ENCODE measurements at places on chromosomes 1 and 21.
A peak's percentile ranks its signal among the peaks of the same experiment; 100 is the strongest.

GRCh38 chr21:37032877-37033471, 26.5 kb downstream of the RIPPLY3 start:
- DNase-seq = no peak

GRCh38 chr1:34655875-34656240, 99.0 kb upstream of the GJB5 start:
- no peak for DNase-seq

DNA sequence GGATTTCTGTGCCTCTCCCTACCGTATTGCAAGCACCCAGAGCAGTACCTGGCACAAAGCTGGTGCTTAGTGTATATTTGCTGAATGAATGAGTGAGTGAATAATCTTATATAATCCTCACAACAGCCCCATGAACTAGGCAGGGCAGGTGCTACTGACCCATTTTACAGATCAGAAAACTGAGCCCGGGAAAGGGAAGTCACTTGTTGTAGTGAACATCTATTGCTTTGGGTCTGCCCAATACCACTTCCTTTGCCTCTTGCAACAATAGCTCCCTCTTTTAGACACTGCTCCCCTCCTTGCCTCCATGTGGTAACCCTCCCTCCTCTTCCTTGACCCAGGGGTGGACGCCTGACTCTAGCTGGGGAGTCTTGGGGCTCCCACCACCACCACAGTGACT, 3.1 kb downstream of the CDCP2 start:
- no peak for DNase-seq

DNA sequence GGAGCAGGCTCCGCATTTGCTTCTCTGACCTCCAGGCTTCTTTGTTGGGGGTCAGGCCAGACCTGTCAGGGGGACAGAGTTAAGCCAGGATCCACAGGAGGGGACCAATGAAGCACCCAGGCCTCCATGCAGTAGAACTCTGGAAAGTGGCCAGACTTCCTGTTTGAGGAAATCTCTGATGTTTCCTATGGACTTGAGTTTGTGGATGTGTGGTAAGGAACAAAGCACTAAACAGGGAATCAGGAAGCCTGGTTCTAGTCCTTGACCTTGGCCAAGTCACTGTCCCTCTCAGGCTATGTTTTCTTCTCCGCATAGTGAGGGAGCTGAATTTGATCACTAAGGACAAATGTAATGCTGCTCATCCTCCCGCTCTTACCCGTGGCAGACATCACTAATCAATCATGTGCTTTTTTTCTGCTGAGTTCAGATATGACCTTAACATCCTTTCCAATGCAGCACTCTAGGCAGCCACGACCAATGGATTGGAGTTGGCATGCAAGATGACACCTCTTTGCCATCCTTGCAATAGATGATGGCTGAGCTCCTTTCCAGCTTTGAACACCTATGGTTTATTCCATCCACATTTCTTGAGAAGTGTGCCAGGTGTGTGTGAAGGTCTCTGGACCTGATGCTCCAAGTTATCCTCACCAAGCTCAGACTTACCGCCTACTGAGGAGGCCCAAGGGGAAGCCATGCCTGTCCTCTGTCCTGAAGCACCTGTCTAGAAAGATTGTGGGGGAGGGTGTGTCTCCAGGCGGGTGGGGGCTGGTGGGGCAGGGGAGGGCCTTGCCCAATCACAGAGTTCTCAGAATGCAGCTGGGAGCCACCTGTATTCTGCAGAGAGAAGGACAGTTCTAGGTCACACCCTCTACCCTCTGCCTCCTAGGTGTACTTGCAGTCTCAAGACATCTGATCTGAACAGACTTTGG, 9.9 kb downstream of the SH2D2A start:
- DNase-seq = no peak

- no peak for DNase-seq
Observed at GRCh38 chr1:108645564-108646184, 15.2 kb downstream of the HENMT1 start.

GRCh38 chr1:244836135-244836521, 670 bp downstream of the COX20 start:
- DNase-seq = no peak

DNA sequence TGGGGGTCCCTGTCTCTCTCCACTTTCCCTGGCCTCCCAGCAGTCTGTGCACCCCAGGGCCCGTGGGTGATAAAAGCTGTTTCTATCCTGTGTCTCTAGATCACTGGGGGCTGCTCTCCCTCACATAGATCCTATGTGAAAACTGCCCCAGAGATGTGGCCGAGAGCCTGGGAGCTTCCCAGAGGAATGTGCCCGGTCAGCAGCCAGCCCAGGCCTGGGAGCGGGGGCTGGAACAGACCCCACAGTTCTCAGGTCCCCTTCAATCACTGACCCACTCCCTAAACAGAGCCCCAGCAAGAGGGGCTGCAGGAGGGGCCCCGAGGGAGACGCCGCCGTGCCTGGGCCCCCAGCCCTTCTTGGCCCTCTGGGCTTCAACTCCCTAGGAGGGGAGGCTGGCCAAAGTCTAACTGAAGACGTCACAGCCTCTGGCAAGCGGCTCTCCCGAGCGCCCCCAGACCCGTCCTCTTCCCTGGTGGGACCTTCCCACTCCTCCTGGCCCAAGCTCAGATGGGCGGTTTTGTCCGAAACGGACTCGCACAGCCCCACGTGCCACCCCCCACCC, 403 bp downstream of the MXRA8 start:
- DNase-seq = no peak

GRCh38 chr1:12544992-12545391, 73.0 kb downstream of the DHRS3 start:
- DNase-seq = no peak

GRCh38 chr1:205926636-205927035, 16.6 kb downstream of the SLC26A9 start:
- DNase-seq = no peak

GRCh38 chr1:2604156-2604843, 17.7 kb downstream of the PRXL2B start:
- DNase-seq = no peak

- no peak for DNase-seq
Observed at GRCh38 chr1:1666526-1666925, 7.7 kb upstream of the CDK11B start.

DNA sequence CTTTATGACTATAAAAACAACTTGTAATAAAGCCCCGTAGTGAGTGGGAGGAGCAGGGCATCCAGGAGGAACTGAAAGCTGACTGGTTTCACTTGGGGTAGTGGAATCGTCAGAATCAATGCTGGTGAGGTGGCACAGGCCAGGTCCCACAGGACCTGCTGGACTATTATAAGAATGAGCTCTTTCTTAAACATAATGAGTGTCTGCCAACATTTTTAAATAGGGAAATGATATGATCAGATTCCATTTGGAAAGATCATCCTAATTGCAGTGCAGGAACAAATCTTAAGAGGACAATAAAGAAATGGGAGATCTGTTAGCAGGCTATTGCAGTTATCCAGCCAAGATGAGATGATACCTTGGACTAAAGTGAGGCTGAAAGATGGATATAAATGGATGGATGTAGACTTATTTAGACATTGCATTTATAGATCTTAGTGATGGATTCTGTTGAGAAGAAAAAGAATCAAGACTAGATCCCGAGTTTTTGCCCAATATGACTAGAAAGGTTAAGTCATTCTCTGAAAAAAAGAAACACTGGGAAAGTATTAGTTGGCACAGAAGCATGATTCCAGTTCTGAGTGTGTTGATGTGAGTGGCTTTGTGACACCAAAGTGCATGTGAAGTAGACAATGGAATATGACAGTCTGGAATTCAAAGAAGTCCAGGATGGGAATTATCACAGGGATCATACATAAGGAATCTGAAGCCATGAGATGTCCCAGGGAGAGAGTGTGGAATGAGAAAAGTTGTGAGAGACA, 153.3 kb upstream of the SGIP1 start:
- peak; percentile 27 for DNase-seq

- DNase-seq = no peak
Observed at GRCh38 chr1:55255901-55256300, 40.7 kb upstream of the USP24 start.

DNA sequence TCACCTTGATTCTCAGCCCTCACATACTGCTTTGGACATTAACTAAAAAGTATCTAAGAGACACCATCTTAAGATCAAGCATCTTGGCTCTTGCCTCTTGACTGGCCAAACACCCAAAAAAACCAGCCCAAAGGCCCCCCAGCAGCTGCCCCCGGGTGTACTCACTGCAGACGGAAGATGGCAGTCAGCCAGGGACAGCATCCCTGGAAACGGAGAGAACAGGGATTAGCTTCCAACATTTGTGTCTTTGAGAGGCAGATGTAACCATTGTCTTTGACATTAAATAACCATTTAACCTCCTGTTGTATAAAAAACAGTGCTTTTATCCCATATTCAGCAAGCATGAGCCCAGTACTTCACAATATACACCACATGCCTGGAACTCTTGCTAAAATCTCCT, 11.3 kb downstream of the TMEM63A start:
- no peak for DNase-seq

GRCh38 chr1:237583756-237584155, 307.0 kb downstream of the ZP4 start:
- no peak for DNase-seq

- no peak for DNase-seq
Observed at GRCh38 chr1:207174913-207175312, 70.9 kb downstream of the C4BPA start.

DNA sequence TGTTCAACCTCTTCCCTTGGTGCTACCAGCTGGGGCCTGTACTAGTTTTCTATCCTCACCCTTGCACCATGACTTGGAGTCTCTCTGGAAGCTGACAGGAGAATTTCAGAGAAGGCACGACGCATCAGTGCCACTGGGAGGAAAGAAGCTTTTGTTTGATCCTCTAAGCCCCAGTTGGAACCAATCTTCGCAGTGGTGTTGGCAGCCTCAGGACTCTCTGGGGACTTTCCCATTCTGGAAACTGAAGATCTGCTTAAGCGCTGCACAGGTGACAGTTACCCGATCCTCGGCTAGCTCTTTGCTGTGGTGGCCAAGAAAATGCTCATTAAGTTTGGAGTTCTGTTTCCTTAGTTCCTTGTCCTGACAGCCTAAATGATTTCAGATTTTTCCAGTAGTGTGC, 222.3 kb downstream of the RHOU start:
- DNase-seq = no peak

DNA sequence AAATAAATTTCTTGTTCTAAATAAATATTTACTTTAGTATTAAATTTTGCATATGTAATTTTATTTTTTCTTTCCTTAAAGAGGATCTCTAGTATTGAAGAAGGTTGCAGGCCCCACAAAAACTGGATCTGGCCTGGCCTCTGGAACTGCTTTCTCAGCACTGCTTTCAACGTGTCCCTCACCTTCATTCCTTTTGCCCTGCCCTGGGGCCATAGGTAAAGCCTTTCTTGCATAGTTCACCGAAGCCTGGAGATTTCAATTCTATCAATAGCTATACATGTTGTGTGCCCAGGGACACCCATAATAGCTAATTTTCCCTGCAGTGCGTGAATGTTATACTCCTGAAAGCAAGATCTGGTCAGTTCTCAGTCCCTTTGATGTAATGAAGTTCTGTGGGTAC, 12.0 kb upstream of the GPR137B start:
- no peak for DNase-seq

GRCh38 chr1:50417507-50417906, 5.7 kb downstream of the DMRTA2 start:
- no peak for DNase-seq

- no peak for DNase-seq
Observed at GRCh38 chr1:29162476-29163138, 19.1 kb downstream of the SRSF4 start.

DNA sequence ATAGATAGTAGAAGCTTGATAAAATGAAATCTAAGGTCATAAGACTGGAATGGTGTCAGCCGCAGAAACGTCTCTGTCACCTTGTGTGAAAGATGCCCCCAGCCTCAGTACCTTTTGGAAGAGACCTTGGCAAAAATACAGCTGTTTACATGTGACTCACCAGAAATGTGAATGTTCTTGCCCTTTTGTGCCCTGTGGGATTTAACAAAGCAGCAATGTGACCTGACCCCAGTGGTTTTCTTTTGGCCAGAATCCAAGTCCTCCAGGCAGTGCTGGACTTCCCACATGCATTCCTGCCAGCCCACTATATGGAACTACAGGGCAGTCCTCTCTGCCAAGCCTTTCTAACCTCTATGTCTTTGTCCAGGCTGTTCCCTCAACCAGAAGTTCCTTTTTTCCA, 27.2 kb upstream of the LRRC8C start:
- DNase-seq = no peak

- no peak for DNase-seq
Observed at GRCh38 chr1:88609051-88609450, 75.0 kb upstream of the PKN2 start.

DNA sequence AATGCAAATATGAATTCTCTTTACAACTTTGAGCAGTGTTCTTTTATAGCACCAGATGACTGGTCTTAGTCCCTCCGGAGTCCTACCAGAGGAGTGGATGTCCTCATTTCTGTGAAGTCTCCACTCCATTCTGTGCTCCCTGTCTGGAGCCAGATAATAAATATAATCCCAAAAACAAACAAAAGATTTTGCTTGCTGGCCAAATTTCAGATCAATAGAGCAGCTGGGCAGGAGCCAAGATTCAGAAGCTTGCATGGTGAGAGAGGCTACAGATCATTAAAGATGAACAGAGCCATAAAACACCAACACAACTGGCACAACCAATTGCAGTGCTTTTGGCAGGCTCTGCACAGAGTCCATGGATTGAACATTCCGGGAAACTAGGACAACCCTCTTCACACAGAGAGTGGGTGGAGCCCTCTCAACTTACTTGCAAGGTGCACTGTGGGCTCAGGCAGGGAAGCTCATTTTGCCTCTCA, 231.5 kb upstream of the SNX7 start:
- DNase-seq = no peak

DNA sequence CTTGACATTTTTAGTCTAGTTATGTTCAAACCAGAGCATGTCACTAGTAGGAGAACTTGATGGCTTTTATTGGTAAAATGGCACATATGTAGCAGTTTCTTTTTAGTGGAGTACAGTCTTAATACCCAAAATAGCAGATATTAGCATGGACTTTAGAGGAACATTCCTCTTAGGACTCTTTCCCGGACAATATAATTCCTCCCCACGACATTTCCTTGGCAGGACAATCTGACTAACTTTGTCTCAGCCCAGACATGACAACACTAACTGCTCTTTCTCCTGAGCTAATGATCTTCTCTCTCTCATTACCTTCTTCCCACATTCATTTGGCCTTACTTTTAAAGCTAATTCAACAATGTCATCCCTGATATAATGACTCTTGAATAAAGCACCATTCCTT, 62.5 kb downstream of the ADAMTS1 start:
- no peak for DNase-seq

Data from activated naive CD8-positive, alpha-beta T cell treated with anti-CD3 and anti-CD28 coated beads for 36 hours (primary cell).